ENCODE measurements at places on chromosomes 6 and 20.

GRCh38 chr20:62891111-62891510 is 29.5 kb upstream of the TCFL5 start:
- no peak for DNase-seq

- no peak for DNase-seq
These were observed 166.2 kb downstream of the SCML4 start for GRCh38 chr6:107657755-107658461.

DNA sequence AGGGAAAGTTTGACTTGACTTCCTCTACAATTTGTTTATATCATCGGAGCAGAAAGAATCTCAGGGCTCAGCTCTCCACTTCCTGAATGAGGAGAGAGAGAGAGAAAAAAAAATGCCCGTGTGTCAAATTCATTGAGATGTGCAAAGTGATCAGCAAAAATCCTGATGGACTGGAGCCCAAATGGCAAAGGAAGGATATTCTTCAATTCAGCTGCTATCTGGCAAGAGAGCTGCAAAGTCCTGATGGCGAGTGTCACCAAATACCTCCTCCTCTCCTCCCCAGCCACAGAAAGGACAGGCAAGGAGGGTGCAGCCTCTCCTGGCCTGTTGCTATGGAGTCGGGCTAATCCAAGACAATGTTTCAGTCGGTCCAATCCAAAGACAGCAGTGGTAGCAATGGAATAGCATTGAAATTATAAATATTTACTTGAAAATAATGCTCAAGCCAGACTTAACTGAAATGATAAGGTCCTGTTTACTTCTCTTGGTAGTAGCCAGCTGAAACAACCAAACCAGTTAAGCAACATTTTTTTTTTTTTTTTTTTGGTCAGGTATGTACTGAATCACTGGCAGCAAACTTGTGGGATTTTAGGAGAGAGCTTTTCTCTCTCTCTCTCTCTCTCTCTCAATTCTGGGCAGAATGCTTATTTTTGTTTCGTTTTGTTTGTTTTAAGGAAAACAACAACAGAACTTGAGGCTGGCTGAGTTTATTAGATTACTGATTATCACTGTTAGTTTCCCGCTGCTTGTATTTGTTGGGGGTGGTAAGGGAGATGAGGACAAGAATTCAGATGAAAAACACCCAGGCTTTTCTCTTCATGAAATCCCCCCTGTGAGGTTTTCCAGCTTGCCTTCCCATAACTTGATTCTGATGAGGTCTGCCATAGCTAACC is 204.2 kb downstream of the BCAS1 start:
- no peak for DNase-seq

GRCh38 chr20:44897133-44897532 is 11.6 kb downstream of the YWHAB start:
- no peak for DNase-seq

GRCh38 chr20:24838546-24839535 is 110.2 kb upstream of the CST7 start:
- DNase-seq, result no peak

GRCh38 chr6:145904868-145905267 is 59.3 kb downstream of the SHPRH start:
- no peak for DNase-seq

- DNase-seq, result peak; percentile 52
These were observed 50.5 kb downstream of the EBF4 start for GRCh38 chr20:2742934-2743559.

DNA sequence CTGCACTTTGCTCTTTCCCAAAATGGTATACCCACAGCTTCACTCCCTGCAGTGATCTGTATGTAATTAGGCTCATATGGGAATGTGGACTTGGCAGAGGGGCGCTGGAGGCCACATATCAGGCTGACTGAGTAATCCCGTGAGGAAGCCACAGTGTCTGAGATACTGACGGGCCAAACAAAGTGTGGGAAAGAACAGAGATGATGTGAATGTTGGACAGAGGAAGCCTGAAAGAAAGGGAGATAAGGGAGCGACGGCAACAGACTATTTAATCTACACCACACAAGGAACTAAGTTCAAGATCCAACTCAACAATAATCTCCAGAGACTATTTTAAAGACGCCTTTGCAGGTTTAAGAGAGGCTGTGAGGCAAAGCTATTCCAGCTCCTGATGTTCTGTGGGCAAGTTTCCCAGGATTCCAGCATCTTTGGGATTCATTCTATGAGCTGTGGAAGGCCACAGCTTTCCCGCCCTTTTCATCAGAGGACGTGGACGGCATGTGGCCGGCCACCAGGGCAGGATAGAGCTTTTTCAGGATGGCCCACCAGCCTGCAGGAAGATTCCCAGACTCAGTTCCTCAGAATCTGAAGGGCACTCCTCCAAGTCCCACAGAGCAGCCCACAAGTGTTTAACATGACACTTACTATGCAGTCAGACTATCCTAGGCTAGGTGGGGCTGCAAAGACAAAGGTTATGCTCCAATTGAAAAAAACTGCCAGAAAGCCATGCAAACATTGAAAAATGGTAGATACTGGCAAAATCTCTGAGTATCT is 237.5 kb downstream of the ATXN1 start:
- DNase-seq, result no peak

Data from T-helper 17 cell (primary cell).